Activated CD8-positive, alpha-beta memory T cell treated with anti-CD3 and anti-CD28 coated beads, Interleukin-2, amount 50 U/mL, for 4 hours (primary cell): ENCODE measurements at places on chromosomes 2 and 18.

DNA sequence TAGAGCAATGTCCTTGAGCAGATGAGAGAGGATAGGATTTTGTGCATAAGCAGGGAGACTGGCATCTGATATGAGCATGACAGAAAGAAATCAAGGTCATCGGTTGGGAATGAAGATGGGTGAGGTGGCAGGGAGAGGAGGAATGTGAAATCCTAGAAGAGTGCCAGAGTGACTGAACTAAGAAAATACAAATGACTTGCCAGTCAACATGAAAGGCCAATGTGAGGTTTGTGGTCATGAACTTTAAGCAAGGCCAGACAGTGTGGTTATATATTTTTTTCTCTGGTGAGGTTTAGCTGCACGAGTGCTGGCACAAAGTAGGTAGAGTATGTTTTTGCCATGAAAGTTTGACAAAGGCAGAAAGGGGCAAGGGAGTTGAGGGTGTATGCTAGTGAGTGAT lies 21.2 kb downstream of the QPCT start:
- DNase-seq, result no peak

GRCh38 chr2:215949991-215950404 lies 63.4 kb downstream of the MREG start:
- no peak for DNase-seq

DNA sequence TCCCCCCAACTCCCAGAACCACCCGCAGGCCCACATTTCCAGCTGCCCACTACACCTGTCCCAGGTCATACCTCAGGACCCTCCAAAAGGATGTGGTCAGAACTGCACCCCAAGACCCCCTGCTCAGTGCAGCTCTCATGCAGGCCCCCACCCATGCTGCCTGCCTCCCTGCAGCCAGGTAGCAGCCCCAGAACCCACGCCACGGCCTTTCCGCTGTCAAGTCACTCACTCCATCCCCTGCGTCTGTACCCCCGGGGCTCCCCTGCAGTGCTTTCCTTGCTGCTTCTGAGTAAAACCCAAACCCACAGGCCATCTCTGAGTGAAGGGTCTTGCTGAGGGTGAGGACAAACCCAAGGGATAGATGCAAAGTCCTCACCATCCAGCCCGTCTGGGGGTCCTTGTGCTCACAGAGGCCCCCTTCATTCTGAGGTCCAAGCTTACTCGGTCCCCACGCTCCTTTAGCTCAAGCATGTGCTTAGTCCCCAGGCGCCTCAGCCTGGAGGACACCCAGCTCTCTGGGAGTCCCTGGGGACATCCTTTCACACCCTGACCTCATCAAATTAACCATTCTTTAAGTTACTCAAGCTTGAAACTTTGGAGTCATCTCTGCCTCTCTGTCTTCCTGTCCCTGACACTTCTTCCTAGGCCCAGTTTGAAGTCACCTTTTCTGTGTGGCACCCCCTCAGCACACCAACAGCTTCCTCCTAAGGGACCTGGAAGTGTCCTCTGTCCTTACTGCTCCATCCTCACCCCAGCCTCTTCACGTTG lies 130.1 kb downstream of the SMAD7 start:
- peak; percentile 6 for DNase-seq

DNA sequence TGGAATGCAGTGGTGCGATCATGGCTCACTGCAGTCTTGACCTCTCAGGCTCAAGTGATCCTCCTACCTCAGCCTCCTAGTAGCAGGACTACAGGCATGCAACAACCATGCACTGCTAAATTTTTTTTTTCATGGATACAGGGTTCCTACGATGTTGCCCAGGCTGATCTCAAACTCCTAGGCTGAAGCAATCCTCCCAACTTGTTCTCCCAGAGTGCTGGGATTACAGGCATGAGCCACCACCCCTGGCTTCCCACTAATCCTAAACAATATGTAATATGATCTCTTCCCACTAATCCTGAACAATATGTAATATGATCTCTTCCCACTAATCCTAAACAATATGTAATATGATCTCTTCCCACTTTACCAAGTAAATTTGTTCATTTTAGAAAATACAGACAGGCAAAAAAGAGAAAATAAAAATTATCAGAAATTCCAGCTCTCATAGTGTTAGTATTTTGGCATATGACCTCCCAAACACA lies 33.7 kb upstream of the C18orf32 start:
- no peak for DNase-seq

- no peak for DNase-seq
Measured at GRCh38 chr18:54696616-54697293, 105.7 kb downstream of the DYNAP start.

- peak; percentile 28 for DNase-seq
Measured at GRCh38 chr2:235595422-235596010, 101.7 kb downstream of the AGAP1 start.

- DNase-seq, result no peak
Measured at GRCh38 chr2:37190290-37190689, 1.8 kb upstream of the SULT6B1 start.

DNA sequence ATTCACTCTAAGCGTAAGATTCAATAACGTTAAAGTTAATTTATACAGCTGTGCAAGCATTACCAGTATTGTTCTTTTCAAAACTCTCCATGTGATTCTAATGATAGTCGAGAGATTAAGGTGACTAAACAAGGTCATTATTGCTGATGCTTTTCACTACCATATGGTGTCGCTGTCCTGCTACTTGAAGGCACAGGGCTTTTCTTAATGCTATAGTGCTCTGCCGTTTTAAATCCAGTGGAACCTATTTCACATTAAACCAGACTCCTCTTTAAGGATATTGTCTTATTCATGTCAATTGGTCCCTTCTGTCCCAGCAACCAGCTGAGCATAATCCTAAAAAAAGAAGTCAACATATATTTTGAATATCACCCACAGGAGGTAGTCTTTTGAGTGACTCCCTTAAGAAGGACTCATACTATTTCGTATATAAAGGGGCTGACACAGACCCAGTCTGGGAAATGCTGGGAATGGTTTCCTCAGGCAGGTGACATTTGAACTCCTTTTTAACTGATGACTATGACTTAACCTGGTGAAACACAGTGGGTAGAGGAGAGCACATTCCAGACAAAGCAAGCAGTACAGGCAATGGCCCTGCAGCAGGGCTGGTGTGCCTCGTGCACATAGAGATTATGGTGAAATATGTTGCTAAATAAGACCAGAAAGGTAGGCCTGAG lies 53.9 kb upstream of the CYTIP start:
- DNase-seq, result no peak

DNA sequence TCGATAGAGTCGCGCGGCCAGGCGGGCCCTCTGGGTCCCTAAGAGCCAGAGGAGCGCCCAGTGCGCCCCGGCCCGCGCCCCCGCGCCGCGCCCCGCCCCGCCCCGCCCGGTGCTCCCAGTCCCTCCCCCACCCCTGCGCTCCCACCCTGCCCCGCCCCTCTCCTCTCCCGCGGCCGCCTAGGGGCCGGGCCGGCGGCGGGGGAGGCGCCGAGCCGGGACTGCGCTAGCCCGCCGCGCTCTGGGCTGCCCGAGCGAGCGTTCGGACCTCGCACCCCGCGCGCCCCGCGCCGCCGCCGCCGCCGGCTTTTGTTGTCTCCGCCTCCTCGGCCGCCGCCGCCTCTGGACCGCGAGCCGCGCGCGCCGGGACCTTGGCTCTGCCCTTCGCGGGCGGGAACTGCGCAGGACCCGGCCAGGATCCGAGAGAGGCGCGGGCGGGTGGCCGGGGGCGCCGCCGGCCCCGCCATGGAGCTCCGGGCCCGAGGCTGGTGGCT lies at the start of gene GPC1:
GPC1 (plus strand) TSS at position 207 of the 491 bp plus-strand sequence; CDS start at position 463, 256 bp downstream.
- peak; percentile 54 for DNase-seq

GRCh38 chr2:195632856-195633572 lies 24.0 kb upstream of the SLC39A10 start:
- DNase-seq, result no peak

GRCh38 chr2:236092714-236093113 lies 75.5 kb downstream of the GBX2 start:
- no peak for DNase-seq
